Fibroblast of mammary gland (primary cell): ENCODE measurements at places on chromosomes 12 and 14.

DNA sequence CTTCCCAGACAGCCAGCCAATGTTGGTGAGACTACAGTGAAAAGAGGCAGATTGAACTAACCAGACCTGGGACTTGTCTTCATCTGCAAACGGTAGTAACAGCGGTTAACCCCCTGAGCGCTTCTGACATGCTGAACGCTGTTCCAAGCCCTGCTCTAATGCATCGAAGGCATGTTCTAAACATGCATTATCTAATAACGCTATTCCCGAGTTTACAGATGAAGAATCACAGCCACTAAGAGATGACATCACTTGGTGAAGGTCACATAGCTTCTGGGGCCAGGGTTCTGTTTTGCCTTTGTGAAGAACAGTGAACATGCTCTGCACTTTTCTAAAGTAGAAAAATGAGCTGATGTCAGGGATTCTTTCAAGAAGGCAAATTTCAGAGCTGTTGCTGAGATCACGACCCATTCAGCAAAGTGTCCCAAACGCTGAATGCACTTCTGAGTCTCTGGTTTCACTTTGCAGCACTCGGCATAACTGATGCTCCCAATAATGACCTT lies 56.0 kb downstream of the FOS start:
- no peak for DNase-seq

GRCh38 chr12:39490500-39491282 lies 47.8 kb upstream of the KIF21A start:
- DNase-seq = peak; percentile 96

DNA sequence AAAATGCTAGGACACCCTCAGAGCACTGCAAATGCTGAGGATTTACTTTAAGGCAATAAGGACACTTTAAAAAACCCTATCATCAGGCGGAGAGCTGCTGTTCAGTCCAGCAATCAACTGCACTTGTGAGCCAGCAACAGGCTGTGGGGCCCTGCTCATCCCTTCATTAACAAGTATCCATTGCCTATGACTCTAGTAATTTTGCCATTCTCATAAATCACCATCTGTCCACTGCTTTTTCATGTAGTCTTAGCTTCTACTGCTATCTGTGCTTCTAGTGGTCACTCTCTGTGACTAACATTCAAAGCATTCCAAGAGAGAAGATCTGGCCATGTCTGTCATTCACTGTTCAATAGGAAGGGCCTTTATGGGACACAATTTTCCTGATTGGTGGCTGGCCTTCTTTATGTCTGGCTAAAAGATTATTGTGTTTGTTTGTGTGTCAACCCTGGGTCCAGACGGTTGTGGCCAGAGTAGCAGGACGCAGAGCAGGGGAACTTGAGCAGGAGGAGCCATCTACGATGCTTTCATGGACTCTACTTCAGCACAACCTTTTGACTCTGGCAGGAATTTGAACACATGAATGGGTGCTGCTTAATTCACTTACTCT lies 3.6 kb upstream of the KRAS start:
- peak; percentile 21 for DNase-seq

DNA sequence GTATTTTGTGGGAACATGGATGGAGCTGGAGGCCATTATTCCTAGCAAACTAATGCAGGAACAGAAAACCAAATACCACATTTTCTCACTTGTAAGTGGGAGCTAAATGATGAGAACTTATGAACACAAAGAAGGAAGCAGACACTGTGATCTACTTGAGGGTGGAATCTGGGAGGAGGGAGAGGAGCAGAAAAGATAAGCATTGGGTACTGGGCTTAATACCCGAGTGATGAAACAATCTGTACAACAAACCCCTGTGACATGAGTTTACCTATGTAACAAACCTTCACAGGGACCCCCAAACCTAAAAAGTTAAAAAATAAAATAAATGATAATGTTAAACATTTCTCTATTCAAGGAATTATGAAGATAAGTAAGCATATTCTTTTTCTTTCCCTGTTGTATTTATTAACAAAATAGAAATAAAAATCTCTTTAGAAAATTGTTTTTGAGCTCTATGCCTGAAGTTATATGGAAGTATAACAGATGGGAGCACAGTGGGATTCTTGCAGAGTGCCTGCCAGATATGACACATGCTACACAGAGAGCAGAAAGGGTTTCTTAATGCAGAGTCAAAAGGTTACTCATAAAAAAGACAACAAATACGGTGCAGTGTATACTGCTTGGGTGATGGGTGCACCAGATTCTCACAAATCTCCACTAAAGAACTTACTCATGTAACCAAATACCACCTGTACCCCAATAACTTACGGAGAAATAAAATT lies 52.0 kb upstream of the SYNE2 start:
- peak; percentile 10 for DNase-seq

- DNase-seq = peak; percentile 75
Observed at GRCh38 chr14:33679461-33680225, 271.2 kb downstream of the EGLN3 start.

- no peak for DNase-seq
Observed at GRCh38 chr14:28365510-28365909, 401.1 kb upstream of the FOXG1 start.

GRCh38 chr12:93803424-93803807 lies 126.2 kb downstream of the CRADD start:
- DNase-seq = peak; percentile 88

DNA sequence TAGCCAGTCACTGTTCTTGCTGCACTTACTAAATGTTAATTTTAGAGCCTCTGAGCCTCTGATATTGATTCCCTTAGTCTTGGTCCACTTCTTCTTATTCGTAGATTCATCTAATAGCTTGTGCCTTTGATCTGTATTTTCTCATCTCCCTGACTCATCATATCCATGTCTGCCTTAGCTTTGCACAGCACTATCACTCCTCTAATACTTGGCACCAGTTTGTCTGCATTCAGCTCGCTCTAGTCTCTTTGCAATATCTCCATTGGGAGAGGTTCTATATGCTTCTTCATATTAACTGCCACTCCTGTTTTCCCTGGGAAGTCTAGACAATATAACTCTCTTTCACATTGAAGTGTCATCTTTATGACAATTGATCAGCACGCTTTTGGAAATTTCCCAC lies 68.5 kb upstream of the CSRP2 start:
- DNase-seq = peak; percentile 15

- peak; percentile 33 for DNase-seq
Observed at GRCh38 chr14:86575141-86575540, 1045.2 kb downstream of the FLRT2 start.

DNA sequence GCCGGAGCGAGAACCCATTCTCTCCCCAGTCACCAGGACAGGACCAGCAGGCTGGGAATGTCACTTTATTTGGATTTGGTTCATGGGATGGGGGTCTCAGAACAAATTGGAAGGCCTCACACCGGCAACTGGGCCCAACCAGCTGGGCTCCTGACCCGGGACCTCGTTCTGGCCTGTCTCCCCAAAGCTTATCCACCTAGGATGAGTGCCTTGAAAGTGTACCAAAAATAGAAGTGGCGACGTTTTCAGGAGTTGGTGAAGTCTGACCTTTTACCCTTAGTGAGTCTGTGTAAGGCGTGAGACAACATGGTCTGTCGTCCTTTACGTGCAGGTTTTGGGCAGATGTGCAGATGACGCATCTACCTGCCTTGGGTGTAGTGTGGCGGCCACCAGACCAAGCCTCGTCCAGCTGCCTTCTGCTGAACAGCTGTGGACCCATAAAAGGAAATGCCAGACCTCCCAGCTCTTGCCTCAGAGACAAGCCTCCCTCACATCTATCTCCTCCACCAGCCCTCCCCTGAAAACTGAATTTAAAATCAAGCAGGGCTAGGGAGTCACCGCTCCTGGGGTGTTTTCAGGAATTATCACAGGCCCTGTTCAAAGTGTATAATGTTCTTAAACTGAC lies 36.6 kb upstream of the CLMN start:
- no peak for DNase-seq

- DNase-seq = peak; percentile 24
Observed at GRCh38 chr12:29030006-29030405, 119.1 kb upstream of the FAR2 start.

DNA sequence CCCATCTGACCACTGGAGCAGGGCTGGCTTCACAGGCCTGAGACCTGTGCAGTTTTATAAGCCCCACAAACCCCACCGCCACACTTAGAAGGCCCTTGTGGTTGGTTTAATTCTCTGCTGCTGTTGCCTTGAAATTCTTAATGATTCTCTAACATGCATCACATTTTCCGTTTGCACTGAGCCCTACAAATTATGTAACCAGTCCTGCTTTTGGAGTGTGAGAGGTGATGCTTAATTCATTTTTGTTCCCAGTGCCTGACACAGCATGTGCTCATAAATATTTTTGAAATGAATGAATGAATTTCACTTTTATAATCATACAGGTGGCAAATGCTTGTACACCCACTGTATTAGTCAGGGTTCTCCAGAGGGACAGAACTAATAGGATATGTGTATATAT lies 52.8 kb upstream of the PLXNC1 start:
- DNase-seq = no peak

- peak; percentile 58 for DNase-seq
Observed at GRCh38 chr12:57089271-57090245, 644 bp downstream of the NAB2 start.

GRCh38 chr14:101239065-101239464 lies 322.2 kb upstream of the DIO3 start:
- DNase-seq = no peak

DNA sequence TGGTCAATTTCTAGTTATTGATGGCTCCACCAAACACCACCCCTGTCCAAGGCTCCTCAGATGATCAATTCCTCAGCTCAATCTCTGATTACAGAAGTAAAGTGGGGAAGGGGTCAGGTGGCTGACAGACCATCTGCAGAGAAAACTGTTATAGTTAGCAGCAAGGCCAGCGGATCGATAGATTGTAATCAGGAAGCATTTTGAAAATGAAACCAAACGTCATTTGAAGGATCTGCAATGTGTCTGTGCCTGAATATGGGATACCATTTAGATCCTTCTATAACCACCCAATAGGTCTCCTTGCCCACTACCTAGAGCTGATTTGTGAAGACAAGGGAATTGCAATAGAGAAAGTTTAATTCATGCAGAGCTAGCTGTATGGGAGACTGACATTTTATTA lies 11.6 kb downstream of the HCAR2 start:
- no peak for DNase-seq

DNA sequence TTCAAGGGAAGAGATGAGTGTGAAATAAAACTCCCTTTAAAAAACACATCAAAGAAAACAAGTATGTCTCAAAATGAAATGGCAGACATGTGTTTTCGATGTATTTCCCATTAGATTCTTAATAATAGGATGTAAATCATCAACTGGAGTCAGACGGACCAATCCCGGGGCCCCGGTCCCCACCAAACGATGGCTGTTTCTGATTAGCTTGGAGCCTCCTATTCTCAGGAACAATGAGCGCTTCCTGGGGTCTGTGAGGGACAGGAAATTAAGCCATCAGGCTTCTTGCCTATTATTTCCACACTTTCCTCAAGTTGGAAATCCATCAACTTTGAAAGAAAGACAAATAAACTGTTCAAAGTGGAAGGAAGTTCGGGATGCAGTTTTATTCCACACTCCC lies 179.4 kb downstream of the EFCAB11 start:
- peak; percentile 25 for DNase-seq

DNA sequence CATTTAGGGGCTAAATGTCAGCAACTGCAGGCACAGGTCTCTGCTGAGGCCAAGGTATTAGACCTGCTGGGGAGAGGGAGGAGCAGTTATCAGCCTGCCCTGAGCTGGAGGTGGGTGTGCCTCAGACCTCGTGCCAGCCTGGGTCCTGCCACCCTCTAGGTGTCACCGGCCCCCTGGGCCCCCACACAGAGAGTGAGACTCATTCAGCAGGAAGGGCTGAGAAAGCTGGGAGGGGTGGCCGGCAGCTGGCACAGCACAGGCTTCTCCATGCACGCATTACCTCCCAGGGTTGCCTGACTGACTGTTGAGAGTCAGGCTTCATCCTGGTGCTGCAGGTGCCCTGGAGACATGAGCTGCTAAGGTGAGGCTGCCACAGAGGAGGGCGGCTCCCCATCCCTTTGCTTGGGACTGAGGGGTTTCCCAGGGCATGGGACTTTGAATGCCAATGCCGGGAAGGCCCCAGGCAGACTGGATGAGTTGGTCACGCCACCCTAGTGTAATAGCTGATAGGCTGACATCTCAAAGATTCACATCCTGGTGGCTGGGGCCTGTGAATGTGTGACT lies 75.3 kb upstream of the C14orf180 start:
- DNase-seq = no peak

DNA sequence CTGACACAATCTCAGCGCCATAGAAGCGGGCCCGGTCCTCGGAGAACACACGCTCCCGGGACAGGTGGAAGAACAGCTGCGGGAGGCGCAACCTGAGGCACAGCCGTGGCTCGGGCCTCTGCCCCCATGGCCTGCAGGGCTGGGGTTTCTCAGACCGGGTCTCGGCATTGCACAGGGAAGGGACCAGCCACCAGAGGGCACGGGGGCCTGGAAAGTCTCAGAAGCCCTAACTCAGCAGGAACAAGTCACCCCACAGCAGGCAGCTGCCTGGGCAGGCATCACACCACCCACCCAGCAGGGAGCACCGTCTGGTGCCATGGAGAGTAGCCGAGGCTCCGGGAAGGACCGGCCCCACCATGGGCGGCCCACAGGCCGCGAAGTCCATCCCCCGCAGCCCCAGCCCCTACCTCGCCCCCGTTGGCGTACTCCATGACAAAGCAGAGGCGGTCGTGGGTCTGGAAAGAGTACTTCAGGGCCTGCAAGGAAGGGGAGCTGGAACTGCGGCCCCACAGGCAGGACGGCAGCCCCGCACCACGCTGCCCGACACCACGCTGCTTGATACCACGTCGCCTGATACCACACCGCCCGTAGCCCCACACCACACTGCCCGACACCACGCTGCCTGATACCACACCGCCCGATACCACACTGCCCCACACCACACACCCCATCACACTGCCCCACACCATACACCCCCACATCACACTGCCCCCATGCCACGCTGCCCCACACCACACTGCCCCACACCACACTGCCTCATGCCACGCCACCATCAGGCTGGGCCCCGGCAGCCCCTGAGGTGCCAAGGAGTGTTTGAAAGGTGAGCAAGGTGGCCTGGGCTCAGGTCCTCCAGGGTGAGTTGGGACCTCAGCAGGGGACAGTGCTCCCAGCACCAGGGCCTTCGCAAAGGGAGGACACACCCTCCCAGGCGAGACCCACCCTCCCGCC lies 20.8 kb downstream of the SIVA1 start:
- DNase-seq = no peak

DNA sequence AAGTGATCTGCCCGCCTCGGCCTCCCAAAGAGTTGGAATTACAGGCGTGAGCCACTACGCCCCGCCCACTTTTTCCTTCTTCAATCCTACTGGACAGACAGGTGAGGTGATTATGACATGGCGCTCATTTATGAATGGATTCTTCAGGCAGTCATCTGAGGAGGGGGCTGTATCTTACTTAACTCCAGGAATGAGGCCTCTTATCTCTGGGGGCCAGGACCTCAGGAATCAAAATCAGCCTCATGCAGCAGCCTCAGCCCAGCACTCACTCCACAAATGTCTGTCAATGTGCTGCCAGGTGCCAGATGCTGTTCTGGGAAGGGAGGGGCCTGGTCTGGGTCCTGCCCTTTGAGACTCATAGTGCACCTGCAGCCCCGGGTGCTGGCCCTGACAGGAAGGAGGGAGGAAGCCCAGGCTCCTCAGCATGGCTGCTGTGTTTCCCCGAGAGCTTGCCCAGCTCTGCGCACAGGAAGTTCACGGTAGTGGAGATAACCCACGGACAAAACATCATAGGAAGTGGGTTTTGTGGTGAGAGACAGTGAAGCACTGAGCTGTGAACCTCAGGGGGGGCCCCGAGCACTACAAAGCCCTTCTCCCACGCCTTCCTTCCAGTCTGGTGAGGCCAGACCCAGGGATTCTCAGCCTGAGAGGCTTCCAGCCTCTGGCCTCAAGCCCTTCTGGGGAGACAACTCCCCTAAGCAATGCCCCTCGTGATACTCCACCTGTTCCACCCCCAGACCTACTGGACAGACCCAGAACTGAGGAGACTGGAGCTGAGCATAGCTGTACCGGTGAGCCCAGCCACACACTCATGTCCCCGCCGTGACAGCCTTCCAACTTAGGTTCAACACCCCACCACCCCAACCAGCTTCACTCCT lies 22.3 kb downstream of the GALNT6 start:
- no peak for DNase-seq
